ENCODE measurements at places on chromosomes 6 and 20.

- no peaks in the 10 kb centered on the region for H3K27me3 ChIP-seq
- H3K36me3 ChIP-seq = peaks cover 27% of the 10 kb centered on the region
- H3K27ac ChIP-seq = no peak overlapping the region
- H3K4me3 ChIP-seq = no peak overlapping the region
Observed at GRCh38 chr6:26416288-26416687, 14.2 kb downstream of the BTN3A1 start.

- no peak overlapping the region for H3K27ac ChIP-seq
- H3K4me1 ChIP-seq = no peaks in the 10 kb centered on the region
- no peak for DNase-seq
- no peak overlapping the region for H3K4me3 ChIP-seq
- H3K36me3 ChIP-seq = no peaks in the 10 kb centered on the region
- H3K27me3 ChIP-seq = peaks cover 14% of the 10 kb centered on the region
Observed at GRCh38 chr6:132907231-132907630, 92.9 kb downstream of the RPS12 start.

- peak overlapping the region; percentile 20 for H3K4me3 ChIP-seq
- H3K4me1 ChIP-seq = peaks cover 13% of the 10 kb centered on the region
- no peak overlapping the region for H3K27ac ChIP-seq
- H3K27me3 ChIP-seq = no peaks in the 10 kb centered on the region
- peak; percentile 15 for DNase-seq
Observed at GRCh38 chr6:141153563-141153962, 979.2 kb upstream of the GJE1 start.

DNA sequence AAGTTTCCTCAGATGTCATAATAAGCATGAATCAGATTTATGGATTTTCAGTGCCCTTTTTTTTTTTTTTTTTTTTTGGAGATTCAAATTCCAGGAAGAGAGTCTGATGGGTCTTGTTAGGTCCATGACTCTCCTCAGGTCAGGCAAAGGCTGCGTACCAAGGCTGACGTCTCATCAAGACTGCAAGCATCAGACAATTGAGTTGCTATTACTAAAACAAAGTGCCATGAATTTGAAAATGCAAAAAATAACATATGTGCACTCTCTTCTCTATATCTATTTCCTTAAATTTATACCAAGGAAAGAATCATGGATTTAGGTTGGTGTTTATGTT lies 134.7 kb downstream of the FAM83B start:
- no peak overlapping the region for H3K4me3 ChIP-seq
- no peak overlapping the region for H3K27ac ChIP-seq
- H3K4me1 ChIP-seq = no peaks in the 10 kb centered on the region
- no peaks in the 10 kb centered on the region for H3K27me3 ChIP-seq
- no peaks in the 10 kb centered on the region for H3K36me3 ChIP-seq

DNA sequence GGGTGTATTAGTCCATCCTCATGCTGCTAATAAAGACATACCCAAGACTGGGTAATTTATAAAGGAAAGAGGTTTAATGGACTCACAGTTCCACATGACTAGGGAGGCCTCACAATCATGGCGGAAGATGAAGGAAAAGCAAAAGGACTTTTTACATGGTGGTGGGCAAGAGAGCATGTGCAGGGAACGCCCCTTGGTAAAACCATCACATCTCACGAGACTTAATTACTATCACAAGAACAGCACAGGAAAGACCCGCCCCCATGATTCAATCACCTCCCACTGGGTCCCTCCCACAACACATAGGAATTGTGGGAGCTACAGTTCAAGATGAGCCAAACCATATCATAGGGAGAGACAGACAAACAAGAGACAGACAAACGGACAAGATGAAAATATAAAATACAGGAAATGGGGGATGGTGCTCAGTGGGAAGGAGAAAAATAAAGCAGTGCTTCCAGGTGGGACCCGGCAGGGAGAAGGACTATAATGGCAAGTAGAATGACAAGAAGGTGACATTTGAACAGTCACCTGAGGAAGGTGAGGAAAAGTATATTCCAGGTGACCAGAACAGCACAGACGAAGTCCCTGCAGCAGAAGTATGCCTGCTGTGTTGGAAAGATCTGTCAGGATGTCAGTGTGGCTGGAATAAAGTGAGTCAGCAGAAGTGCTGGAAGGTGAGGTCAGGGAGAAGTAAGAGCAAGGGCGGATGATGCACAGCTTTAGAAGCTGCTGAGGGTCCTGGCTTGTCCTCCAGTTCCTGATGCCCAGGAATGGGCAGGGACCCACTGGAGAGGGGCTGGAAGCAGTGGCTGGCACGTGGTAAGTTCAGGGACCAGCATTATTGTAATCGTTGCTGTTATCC lies 61.1 kb downstream of the SLC2A10 start:
- H3K4me3 ChIP-seq = no peak overlapping the region
- H3K36me3 ChIP-seq = no peaks in the 10 kb centered on the region
- no peak for DNase-seq
- H3K4me1 ChIP-seq = no peaks in the 10 kb centered on the region
- peaks cover 34% of the 10 kb centered on the region for H3K27me3 ChIP-seq

GRCh38 chr20:33262658-33263065 lies 20.4 kb upstream of the BPIFB1 start:
- no peak overlapping the region for H3K4me3 ChIP-seq
- peak; percentile 12 for DNase-seq
- H3K4me1 ChIP-seq = peaks cover 5% of the 10 kb centered on the region
- no peaks in the 10 kb centered on the region for H3K36me3 ChIP-seq
- peaks cover 10% of the 10 kb centered on the region for H3K27me3 ChIP-seq

- H3K4me3 ChIP-seq = no peak overlapping the region
- no peaks in the 10 kb centered on the region for H3K4me1 ChIP-seq
- no peaks in the 10 kb centered on the region for H3K36me3 ChIP-seq
- H3K27me3 ChIP-seq = peaks cover 10% of the 10 kb centered on the region
- no peak overlapping the region for H3K27ac ChIP-seq
Observed at GRCh38 chr6:46419576-46420002, 71.7 kb downstream of the RCAN2 start.

DNA sequence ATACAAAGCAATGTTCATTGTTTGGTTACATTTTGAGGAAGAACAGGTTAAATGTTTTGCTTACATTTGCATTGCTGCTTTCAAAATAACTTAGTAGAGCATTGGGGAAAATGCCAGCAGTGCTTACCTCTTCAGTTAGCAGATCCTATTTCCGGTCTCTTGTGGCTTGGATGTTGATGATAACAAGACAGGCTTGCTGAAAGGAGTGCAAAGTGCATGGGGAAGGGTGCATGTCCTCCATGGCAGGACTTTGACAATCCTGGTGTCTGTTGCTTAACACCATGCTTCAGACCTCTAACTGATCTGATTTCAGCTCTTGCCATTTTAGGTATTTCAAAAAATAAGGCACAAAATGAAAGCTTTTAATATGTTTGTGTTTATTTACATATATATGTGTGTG lies 21.1 kb downstream of the TPD52L1 start:
- DNase-seq = no peak
- peaks cover 13% of the 10 kb centered on the region for H3K27me3 ChIP-seq
- H3K4me3 ChIP-seq = no peak overlapping the region
- no peaks in the 10 kb centered on the region for H3K36me3 ChIP-seq

GRCh38 chr6:127813699-127814027 lies 87.2 kb downstream of the THEMIS start:
- H3K36me3 ChIP-seq = peaks cover 9% of the 10 kb centered on the region
- no peaks in the 10 kb centered on the region for H3K27me3 ChIP-seq
- peak overlapping the region; percentile 91 for H3K4me3 ChIP-seq

- peak overlapping the region; percentile 84 for H3K4me3 ChIP-seq
- peaks cover 19% of the 10 kb centered on the region for H3K4me1 ChIP-seq
- H3K27me3 ChIP-seq = no peaks in the 10 kb centered on the region
- DNase-seq = peak; percentile 56
- H3K36me3 ChIP-seq = peaks cover 7% of the 10 kb centered on the region
Observed at GRCh38 chr6:139027620-139028182, 844 bp upstream of the ABRACL start.

GRCh38 chr6:87705070-87705691 lies 3.1 kb upstream of the AKIRIN2 start:
- H3K36me3 ChIP-seq = peaks cover 4% of the 10 kb centered on the region
- H3K27me3 ChIP-seq = no peaks in the 10 kb centered on the region
- DNase-seq = peak; percentile 82
- H3K27ac ChIP-seq = peak overlapping the region; percentile 54
- peak overlapping the region; percentile 8 for H3K4me3 ChIP-seq

DNA sequence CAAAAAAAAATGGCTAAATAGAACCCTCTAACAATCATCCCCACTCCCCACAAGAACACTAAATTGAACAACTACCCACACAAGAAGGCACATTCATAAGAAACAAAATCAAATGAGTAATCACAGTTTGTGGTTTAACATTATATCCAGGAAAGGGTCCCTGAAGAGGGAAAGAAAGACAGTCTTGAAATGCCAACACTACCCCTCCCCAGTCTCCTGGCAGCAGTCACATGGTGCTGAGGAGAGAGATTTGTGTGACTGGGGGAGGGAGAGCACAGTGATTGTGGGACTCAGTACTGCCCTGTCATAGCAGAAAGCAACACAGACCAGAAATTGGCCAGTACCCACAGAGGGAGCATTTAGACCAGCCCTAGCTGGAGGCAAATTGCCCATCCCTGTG lies 443.7 kb upstream of the BTBD3 start:
- no peaks in the 10 kb centered on the region for H3K36me3 ChIP-seq
- no peak for DNase-seq
- H3K4me1 ChIP-seq = no peaks in the 10 kb centered on the region
- no peak overlapping the region for H3K4me3 ChIP-seq

GRCh38 chr6:32167154-32167760 lies 2.9 kb downstream of the EGFL8 start:
- H3K27me3 ChIP-seq = no peaks in the 10 kb centered on the region
- H3K4me3 ChIP-seq = no peak overlapping the region
- H3K36me3 ChIP-seq = peaks cover 7% of the 10 kb centered on the region
- H3K4me1 ChIP-seq = peaks cover 8% of the 10 kb centered on the region

GRCh38 chr6:74249658-74250057 lies 553.7 kb downstream of the CD109 start:
- H3K27me3 ChIP-seq = no peaks in the 10 kb centered on the region
- H3K27ac ChIP-seq = no peak overlapping the region
- DNase-seq = no peak
- H3K36me3 ChIP-seq = no peaks in the 10 kb centered on the region
- no peak overlapping the region for H3K4me3 ChIP-seq

DNA sequence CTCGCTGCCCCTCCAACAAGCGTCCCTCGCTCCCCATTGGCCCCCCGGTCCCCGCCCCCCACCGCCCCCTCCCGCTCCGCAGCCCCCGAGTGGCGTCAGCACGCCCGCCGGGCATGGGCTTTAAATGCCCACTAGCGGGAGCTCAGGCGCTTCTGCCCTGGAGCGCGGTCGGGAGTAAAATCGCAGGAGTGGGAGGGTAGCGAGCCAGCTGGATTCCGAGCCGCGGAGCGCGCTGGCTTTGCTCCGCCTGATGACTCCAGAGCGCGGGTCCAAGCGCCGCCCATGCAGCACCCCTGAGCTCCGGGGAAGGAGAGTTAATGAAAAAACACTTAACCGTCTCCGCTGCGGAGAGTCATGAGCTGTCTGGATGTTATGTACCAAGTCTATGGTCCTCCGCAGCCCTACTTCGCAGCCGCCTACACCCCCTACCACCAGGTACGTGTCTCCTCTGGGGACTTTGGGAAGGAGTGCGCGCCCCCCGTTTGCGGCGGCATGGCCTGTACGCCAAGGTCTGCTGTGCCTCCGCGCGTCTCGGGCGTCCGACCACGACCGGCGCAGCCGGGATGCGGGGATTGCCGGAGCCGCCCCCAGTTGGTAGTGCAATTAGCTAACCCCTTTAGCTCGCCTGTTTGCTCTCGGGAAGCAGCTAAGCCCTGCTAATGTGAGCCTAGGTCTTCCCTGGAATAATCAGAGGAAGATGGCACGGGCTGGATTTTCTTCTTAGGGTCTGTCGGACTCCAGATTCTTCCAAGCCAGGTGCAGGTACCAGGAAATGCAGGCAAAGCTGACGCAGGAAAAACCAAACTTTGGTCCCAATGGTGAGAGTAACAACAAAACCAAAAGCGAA lies at the start of gene VGLL2:
Gene VGLL2 (plus strand): TSS at position 149 of the 847 bp plus-strand sequence. CDS start 206 bp downstream, at position 355.
- no peak for DNase-seq
- no peak within 1 kb of the TSS for H3K27ac ChIP-seq
- H3K27me3 ChIP-seq = peaks cover 80% of the 10 kb centered on the region
- H3K36me3 ChIP-seq = no peaks in the 10 kb centered on the region
- H3K4me1 ChIP-seq = peaks cover 6% of the 10 kb centered on the region

DNA sequence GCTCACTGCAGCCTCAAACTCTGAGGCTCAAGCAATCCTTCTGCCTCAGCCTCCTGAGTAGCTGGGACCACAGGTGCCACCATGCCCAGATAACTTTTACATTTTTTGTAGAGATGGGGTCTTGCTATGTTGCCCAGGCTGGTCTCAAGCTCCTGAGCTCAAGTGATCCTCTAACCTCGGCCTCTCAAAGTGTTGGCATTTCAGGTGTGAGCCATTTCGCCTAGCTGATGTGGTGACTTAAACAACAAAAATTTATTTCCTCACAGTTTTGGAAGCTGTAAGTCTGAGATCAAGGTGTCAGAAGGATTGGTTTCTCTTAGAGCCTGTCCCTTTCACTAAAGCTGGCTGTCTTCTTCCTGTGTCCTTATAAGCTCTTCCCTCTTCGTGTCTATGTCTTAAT lies 15.0 kb upstream of the JARID2 start:
- no peaks in the 10 kb centered on the region for H3K27me3 ChIP-seq
- H3K4me3 ChIP-seq = no peak overlapping the region
- DNase-seq = no peak
- no peaks in the 10 kb centered on the region for H3K4me1 ChIP-seq

DNA sequence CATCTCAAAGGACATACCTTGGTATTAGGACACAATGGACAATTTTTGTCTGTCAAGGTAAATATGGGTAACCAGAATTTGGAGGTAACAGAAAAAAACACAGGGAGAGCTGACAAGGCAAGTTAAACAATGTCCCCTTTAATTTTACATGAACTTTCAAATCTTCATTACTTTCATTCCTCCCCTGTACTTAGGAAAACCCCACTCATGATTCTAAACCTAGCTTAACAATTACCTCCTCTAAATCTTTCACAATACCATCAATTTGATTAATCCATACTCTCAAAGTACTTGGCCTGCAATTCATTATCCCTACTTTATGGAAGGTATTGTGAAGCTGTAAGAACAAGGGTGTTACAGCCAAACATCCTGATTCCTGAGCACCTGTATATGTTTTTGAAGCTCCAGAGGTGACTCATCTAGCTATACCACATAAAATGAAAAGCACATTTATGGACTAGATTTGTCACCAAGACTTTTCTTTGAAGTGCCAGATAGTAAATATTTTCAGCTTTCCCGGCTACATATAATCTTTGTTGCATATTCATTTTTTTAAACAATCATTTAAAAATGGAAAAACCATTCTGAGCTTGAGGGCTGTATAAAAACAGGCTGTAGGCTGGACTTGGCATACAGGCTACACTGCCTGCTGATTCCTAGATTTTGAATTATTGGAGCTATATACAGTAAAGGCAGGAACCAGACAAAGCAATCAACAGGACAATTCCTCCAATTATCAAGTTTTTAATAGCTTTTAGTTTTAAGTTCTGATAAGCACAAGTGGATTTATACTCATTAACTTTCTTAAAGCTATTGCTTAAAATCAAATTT lies 22.9 kb downstream of the DEK start:
- no peak for DNase-seq
- peak overlapping the region; percentile 45 for H3K27ac ChIP-seq
- peaks cover 53% of the 10 kb centered on the region for H3K4me1 ChIP-seq

Measured in activated T-cell treated with anti-CD3 and anti-CD28 coated beads, Interleukin-2, amount 50 U/mL, for 72 hours (primary cell).